Fibroblast of skin of scalp (primary cell): ENCODE measurements at places on chromosomes 12 and 14.

DNA sequence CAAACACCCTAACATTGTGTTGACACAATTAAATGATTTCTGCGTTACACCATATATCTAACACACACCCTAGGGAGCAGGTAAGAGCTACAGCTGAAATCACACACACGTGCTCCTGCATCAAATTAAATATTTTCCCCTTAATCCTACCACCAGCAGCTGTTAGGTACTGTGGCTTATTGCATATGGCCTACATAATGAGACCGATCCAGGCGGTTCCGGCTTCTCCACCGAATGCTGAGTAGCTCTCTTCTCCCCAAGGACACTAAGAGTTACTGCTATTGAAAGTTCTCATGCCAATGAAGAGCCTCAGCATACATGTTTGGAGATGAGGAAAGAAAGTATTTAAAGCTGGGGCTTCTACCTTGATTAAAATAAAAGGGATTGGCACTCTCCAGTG is 472.2 kb upstream of the STXBP6 start:
- no peak for DNase-seq

- no peak for DNase-seq
Observed at GRCh38 chr12:93519859-93520258, 52.5 kb downstream of the MRPL42 start.

DNA sequence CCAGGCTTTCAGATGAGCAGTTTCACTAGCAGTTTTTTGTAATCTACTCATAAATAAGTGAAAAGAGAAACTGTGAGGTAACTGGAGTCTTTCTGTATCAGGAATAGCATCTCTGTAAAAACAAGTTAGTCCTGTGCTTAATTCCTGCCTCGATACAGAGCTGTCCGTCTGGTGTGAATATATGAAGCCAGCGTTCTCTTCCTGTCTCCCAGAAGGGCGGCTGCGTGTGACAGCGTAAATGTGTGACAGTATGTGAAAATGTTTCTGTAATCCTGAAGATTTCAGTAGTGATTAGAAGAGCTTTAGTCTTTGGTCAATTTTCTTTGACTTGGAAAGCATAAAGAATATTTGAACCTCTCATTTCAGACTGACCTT is 150.3 kb downstream of the FBXL14 start:
- DNase-seq, result no peak

DNA sequence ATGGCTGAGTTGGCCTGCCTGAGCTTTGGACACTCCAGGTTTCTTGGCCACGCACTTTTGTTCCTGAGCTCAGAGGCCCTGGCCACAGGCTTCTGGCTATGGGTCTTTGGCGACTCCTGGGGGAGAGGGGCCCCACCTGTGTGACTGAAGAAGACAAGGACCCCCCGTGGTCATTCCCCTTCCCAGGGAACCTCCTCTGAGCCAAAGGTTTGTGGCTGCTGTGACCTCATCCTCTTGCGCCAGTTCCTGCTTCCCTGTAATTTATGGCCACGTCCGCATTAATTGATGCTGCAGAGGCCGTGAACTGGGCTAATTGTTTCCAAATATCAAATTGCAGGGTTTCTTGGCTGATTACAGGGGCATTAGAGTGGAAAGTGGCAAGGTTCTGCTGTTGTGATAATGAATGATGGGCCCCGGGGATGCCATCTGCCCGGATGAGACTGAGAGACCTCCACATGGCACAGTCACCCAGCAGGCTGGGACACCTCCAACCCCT is 27.6 kb upstream of the NOS1 start:
- DNase-seq, result no peak

DNA sequence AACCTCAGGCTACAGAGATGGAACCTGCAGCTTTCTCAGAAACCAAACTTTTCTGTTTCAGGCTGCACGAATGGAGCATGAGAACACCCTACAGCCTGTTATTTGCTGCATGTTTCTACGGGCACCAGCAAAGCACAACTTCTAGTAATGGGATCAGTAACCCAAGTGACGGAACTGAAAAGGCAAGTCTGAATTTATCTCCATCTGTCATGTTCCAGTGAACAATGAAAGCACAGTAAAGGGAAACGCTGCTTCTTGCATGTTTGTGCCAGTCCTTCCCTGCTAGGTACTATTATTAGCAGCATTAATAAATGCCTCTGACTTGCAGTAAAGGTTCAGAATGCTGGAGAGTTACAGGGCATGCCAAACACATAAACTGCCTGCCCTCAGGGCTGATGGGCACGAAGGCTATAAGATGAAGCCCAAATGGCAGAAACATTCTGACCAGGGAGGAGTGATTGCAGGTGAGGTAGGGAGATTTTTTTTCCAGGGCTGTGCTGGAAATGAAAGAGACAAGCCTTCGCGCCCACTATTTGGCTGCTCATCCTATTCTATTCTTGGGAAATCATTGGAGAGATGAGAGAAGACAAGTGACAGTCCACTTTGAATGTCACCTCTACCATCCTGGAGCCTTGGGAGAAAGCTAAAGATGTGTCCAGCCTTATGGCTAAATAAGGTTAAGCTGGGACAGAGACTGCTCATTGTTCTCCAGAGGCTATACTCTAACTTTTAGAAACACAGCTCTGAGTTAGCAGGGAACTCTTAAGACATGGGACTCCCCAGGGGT is 100.4 kb upstream of the PLXNC1 start:
- DNase-seq, result no peak

GRCh38 chr12:23540572-23540971 is 408.9 kb downstream of the SOX5 start:
- DNase-seq, result no peak

DNA sequence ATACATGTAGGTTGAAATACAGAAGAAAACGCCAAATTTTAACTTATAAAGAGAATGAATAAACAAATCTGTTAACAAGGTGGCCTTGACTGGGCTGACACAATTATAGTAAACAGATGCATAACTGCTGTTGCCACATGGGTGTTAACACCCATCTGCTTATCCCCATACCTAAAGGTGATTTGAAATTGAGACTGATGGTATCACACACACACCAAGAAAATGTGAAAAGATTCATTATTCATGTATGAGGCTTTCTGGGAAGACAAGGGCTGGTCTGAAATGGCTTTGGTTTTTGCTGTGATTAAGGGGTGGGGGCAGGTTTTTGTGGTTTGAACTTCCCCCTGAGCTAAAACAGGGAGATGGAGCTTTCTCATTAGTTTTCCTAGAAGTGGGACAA is 156.6 kb downstream of the SYT10 start:
- DNase-seq, result no peak

DNA sequence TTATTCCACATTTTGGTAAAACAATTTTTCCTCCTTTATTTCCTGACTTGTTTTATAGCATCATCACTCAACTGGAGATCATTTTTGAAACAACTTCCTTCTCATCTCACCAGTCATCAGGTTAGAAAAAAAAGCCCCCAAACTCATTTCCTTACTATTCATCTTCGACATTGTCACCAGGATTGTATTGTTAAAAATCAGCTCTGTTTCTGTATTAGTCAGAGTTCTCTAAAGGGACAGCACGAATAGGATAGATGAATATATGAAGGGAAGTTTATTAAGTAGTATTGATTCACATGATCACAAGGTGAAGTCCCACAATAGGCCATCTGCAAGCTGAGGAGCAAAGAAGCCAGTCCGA is 392.6 kb downstream of the FUT8 start:
- no peak for DNase-seq

- no peak for DNase-seq
Observed at GRCh38 chr14:104657563-104658324, 31.7 kb upstream of the INF2 start.

GRCh38 chr14:60233251-60233650 is 15.8 kb upstream of the PPM1A start:
- DNase-seq, result no peak

DNA sequence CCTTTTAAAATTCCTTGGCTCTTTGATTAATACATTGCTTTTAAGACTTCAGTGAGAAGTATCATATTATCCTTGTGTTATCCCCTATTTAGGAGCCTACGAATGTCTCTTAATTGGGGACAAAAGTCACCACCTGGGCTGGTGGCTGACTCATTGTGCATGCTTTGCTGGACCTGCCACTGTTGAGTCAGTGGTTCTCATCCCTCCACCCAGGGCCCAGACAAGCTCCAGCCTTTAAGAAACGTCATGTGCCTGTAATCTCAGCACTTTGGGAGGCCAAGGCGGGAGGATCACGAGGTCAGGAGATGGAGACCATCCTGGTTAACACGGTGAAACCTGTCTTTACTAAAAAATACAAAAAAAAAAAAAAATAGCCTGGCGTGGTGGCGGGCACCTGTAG is 57.9 kb downstream of the OTX2 start:
- DNase-seq, result no peak

DNA sequence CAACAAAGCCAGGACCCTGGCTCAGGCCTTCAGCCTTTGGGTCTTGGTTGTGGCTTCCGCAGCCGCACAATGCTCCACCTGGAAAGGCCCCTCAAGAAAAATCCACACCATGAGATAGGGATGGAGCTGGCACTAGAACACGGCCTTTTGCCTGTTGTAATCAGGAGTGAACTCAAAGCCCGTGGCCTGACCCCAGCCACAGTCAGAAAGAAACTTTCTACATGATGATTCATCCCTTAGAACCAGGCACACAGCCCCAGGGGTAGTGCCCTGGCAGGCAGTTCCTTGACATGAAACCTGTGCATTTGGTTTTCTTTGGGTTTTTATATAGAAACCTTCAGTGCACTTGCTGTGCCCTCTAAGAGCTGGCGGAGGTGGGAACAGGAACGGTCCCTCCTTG is 5.1 kb downstream of the CLMN start:
- DNase-seq, result peak; percentile 23

DNA sequence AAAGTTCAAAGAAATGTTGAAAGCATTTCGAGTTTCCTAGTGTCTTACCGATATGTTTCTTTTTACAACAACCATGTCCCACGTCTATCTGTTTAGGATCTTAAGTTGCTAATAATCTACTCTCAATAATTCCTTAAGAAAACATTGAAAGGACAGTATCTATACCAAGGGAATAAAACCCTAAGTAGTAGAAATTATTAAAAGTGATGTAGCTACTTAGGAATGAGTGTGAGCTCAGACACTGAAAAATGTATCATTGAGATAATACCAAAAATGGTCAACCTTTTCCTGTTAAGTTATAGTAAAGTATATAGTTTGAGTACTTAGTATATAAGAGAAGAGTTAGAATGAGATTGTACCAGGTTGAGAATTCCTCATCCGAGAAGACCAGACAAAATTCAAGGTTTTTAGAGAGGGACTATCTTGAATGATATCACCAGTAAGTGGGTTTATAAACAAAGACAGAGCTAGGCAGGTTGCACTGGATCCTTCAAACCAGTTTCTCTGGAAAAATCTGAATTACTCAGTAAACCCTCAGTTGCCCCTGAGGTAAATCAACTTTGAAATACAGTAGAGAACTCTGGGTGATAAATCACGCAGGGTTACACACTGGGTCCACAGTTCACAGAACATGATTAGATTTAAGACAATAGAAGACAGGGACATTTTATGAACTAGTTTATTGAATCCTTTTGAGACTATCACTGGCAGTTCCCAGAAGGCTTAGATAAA is 96.8 kb downstream of the ERGIC2 start:
- DNase-seq, result peak; percentile 82

DNA sequence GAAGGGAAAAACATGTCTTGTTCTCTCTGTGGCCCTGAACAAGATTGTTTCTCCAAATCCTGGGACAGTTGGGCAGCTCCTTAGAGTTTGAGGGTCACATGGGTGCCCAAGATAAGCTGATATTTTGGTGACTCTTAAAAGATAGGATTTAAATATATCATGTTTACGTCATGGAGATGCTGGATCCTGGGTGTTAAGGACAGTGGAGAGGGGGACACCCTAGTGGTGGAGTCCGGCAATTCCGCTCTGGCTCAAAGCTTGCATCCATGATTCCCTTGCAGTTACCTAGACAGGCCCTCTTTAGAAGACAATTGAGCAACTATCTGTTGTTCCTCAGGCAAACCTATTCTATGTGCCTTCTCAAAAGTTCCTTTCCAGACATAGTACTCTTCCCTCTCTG is 101.8 kb downstream of the CMKLR1 start:
- no peak for DNase-seq

DNA sequence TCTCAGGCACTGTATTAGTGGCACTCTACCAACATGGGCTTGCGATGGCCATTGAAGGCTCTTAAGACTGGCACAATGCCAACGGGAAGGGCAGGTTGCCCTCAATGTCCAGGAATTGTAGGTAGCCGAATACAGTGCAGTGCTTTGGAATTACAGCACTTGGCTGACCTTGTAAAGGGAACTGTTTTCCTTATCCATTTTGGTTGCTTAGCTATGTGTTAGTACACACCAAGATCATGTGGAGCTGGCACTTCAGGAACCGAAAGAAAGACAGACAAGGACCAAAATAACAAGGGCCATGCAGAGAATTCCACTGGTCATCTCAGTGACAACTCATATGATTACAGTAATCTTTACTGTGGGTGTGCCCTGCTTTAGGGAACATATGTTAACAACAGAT is 72.7 kb downstream of the DYRK2 start:
- no peak for DNase-seq

DNA sequence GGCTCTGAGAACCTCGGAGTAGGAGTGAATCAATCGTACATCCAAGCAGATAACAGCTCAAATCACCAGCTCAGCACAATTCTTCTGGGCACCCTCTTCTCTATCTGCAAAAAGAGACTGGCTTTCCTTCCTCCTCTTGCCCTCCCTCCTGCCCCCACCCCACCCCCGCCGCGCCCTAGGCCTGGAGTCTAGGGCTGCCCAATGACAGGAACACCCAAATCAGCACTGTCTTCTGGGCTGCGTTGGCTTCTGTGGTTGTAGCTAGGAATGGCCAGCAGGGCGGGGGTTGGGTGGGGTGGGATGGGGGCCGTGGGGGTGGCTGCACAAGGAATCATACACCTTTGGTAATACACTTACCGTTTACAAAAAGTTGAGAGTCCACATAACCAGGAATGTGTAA is 28.0 kb upstream of the TMCC3 start:
- DNase-seq, result no peak

- peak; percentile 95 for DNase-seq
Observed at GRCh38 chr14:32593290-32593942, 264.3 kb downstream of the AKAP6 start.

- DNase-seq, result no peak
Observed at GRCh38 chr12:114817571-114818425, 133.8 kb upstream of the TBX3 start.

GRCh38 chr14:102131741-102132140 is 8.0 kb upstream of the WDR20 start:
- DNase-seq, result no peak

DNA sequence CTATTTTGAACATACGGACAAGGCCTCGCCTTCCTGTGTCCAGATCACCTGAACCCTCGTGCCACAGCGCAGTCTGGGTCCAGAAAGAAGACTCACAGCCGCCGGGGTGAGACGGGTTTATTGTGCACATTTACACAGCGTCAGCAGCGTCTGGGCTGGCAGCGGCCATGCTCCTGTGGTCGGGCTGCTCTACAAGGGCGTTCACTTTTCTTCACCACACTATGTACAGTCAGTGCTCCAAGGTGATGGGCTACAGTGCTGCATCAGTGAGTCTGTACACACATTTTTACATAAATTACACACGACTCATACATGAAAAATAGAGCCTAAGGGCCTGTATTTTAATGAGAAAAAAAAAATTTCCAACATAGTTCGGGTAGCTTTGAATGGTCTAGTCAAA is 18.0 kb downstream of the ZFYVE21 start:
- DNase-seq, result no peak

GRCh38 chr12:94648578-94648977 is 1.8 kb downstream of the TMCC3 start:
- no peak for DNase-seq
